ENCODE measurements at places on chromosomes 12 and 14.

GRCh38 chr14:23028799-23029198 lies 5.9 kb downstream of the PSMB5 start:
- H3K36me3 ChIP-seq: peaks cover 40% of the 10 kb centered on the region
- H3K27me3 ChIP-seq: no peaks in the 10 kb centered on the region
- peak overlapping the region; percentile 23 for H3K27ac ChIP-seq
- DNase-seq: no peak

DNA sequence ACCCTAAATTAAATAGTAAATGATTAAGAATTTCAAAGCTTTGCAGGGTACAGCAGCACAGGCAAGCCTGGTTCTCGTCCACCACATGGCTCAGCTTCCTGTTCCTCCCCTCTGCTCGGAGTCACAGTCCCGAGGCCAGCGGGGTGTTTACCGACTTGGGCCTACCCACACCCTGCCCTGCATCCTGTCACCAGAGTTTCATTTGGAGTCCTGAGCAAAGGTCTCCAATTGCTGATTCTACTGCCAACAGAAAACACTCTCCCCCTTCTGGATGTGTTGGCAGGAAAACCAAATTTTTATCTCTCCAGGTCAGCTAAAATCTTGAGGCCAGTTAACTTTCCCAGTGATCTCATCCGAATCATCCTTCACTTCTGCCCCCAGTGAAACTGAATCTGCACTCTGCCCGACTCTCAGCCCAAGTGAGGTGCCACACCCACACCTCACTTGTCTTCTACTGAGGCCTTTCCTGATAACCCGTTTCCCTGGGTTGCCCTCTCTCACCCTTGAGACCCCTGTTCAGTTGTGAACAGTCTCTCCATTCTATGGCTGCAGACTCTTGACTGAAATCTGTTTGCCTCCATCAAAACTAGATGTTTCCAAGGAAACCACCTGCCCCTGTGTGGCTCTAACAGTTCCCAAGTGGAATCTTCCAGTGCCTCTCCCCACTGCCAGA lies 71.2 kb downstream of the VCPKMT start:
- peaks cover 7% of the 10 kb centered on the region for H3K36me3 ChIP-seq
- peak overlapping the region; percentile 93 for H3K27ac ChIP-seq
- H3K4me1 ChIP-seq: peaks cover 66% of the 10 kb centered on the region
- peak; percentile 91 for DNase-seq
- H3K27me3 ChIP-seq: no peaks in the 10 kb centered on the region

DNA sequence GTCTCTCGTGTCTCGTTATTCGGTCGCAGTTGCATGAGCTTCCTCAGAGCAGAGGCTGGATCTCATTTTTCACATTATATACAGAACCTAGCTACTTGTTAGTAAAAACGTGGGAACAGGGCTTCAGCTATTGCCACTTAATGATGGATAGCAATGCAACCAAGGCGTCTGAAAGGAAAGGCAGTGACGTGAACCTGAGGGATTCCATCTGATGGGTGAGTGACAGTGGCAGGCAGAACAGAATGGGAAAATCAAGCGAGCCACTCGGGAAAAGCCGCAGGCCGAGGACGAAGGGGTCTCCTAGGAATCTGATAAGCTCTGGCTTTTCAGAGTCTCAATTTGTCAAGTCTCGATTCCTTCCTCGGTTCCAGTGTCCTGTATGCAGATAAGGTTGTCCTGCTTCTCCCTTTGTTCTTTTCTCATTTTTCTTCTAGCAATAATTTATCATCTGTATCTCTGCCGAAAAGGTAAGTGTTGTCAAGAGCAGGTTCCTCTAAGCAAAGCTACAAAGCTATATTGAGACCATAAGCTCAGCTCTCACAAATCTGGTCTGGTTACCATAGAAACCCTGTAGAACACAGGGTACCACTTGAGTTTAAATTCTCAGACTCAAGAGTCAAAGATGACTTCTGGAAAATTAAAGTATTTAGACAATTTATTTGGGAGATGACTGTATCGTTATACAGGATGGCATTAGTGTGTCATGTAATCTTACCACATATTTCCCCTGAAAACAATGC lies 416.6 kb downstream of the GLT1D1 start:
- no peaks in the 10 kb centered on the region for H3K4me1 ChIP-seq
- peaks cover 11% of the 10 kb centered on the region for H3K27me3 ChIP-seq
- no peak overlapping the region for H3K4me3 ChIP-seq
- no peak overlapping the region for H3K27ac ChIP-seq

DNA sequence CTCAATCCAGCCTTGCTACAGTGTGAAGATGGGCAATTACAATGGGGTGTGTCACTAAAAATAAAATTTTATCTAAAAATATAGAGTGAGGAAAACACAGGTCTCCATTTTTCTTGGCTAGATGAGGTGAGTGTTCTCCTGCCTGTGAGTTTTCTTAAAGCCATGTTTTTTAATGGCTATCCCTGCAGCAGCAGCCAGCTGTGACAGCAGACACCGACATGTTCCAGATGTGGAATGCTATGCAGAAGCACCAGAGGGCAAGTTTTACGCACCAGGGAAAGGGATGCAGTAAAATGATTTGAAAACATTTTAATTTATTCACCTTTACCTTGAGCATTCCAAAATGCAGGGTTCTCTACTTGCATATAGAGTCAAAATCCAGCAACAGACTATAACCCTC lies 577.0 kb upstream of the STXBP6 start:
- no peak overlapping the region for H3K27ac ChIP-seq
- H3K36me3 ChIP-seq: no peaks in the 10 kb centered on the region
- no peak for DNase-seq
- H3K4me1 ChIP-seq: no peaks in the 10 kb centered on the region

GRCh38 chr12:14958361-14959125 lies 2.9 kb downstream of the ARHGDIB start:
- H3K4me1 ChIP-seq: peaks cover 64% of the 10 kb centered on the region
- peak overlapping the region; percentile 99 for H3K27ac ChIP-seq
- H3K4me3 ChIP-seq: peak overlapping the region; percentile 99
- H3K27me3 ChIP-seq: no peaks in the 10 kb centered on the region
- DNase-seq: no peak

- H3K36me3 ChIP-seq: no peaks in the 10 kb centered on the region
- H3K27ac ChIP-seq: peak overlapping the region; percentile 78
- H3K27me3 ChIP-seq: no peaks in the 10 kb centered on the region
- peaks cover 5% of the 10 kb centered on the region for H3K4me1 ChIP-seq
Measured at GRCh38 chr12:96719660-96720362, 187.2 kb upstream of the NEDD1 start.

GRCh38 chr14:62854951-62855350 lies 190.3 kb downstream of the KCNH5 start:
- no peaks in the 10 kb centered on the region for H3K27me3 ChIP-seq
- DNase-seq: no peak
- H3K4me1 ChIP-seq: no peaks in the 10 kb centered on the region
- no peak overlapping the region for H3K27ac ChIP-seq
- H3K36me3 ChIP-seq: no peaks in the 10 kb centered on the region

DNA sequence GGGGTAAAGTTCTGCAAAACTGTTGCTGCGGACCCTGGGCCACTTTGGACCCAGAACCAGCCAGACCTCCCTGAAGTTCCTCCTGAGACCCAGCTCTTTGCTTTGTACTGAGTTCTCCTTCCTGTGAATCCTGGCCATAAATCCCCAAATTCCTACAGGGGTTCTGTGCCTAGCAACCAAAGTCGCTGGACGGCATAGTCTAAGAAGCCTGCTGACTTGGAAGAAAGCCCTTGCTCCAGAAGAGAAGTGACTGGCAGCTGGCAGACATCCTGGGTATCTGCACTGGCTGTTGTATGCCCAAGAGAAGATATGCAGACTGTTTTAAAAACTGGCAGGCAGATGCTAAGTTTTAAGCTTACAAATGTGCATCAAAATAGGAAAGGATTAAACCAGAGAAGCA lies 99.9 kb upstream of the SLC24A4 start:
- no peak overlapping the region for H3K27ac ChIP-seq
- peaks cover 32% of the 10 kb centered on the region for H3K27me3 ChIP-seq
- peaks cover 8% of the 10 kb centered on the region for H3K4me1 ChIP-seq
- DNase-seq: no peak
- no peak overlapping the region for H3K4me3 ChIP-seq
